ENCODE measurements at places on chromosomes 7 and 10. TPM values are rescaled to one million over a fixed set of nuclear protein-coding genes. Genes with fewer than 3 reads are reported as not detected.

TMEM140 gene
- total RNA-seq: 18.4 TPM

ADAMTS14 gene
- total RNA-seq: not detected

KCNH2 gene
- total RNA-seq: 32.7 TPM

SMKR1 gene
- 0.35 TPM for total RNA-seq

GPNMB gene
- 66.8 TPM for total RNA-seq

GOLGA7B gene
- not detected for total RNA-seq

PRPS1L1 gene
- total RNA-seq: not detected

BUB3 gene
- 156 TPM for total RNA-seq

CACNA2D1 gene
- 30.1 TPM for total RNA-seq

MYL10 gene
- not detected for total RNA-seq

SUFU gene
- 20.7 TPM for total RNA-seq

ACSL5 gene
- total RNA-seq: 7.4 TPM

GPR15LG gene
- total RNA-seq: not detected

H2BK1 gene
- total RNA-seq: not detected

PLEKHS1 gene
- total RNA-seq: 0.14 TPM

KCP gene
- total RNA-seq: 3.5 TPM

C10orf53 gene
- not detected for total RNA-seq

FGFR2 gene
- total RNA-seq: 157 TPM

PTF1A gene
- not detected for total RNA-seq

DRGX gene
- 0.14 TPM for total RNA-seq

P4HA1 gene
- 29.4 TPM for total RNA-seq

AKR1C8 gene
- total RNA-seq: not detected

FBXL13 gene
- total RNA-seq: 12.9 TPM

GIMAP2 gene
- total RNA-seq: 41.8 TPM

SCART1 gene
- 1.8 TPM for total RNA-seq

ARMC10 gene
- 47.0 TPM for total RNA-seq

BET1 gene
- total RNA-seq: 14.3 TPM

C7orf57 gene
- total RNA-seq: 0.76 TPM

KAZALD1 gene
- total RNA-seq: 6.3 TPM

OR2A7 gene
- not detected for total RNA-seq

OR9A2 gene
- not detected for total RNA-seq

ANKRD30A gene
- not detected for total RNA-seq

TAS2R3 gene
- total RNA-seq: not detected

MSMB gene
- not detected for total RNA-seq

PPP1R17 gene
- not detected for total RNA-seq

NRP1 gene
- total RNA-seq: 47.1 TPM

SHH gene
- 0.62 TPM for total RNA-seq

TMEM178B gene
- total RNA-seq: not detected

ANKRD7 gene
- 4.8 TPM for total RNA-seq

ASB13 gene
- 14.4 TPM for total RNA-seq

DCLRE1A gene
- total RNA-seq: 4.1 TPM

MMRN2 gene
- 53.6 TPM for total RNA-seq

CTAGE8 gene
- total RNA-seq: not detected

ARPC1A gene
- total RNA-seq: 76.5 TPM

CACNB2 gene
- 30.0 TPM for total RNA-seq

TMEM243 gene
- 14.1 TPM for total RNA-seq

CCDC172 gene
- not detected for total RNA-seq

TMEM184A gene
- total RNA-seq: 2.8 TPM

UCN3 gene
- total RNA-seq: not detected

ZNF248 gene
- 51.2 TPM for total RNA-seq

ITPRID1 gene
- not detected for total RNA-seq

ANKRD61 gene
- total RNA-seq: not detected

LHFPL3 gene
- not detected for total RNA-seq

TRIM74 gene
- 1.7 TPM for total RNA-seq

CTTNBP2 gene
- total RNA-seq: 87.9 TPM

CH25H gene
- total RNA-seq: not detected

FAM131B gene
- 10.6 TPM for total RNA-seq

TUBAL3 gene
- total RNA-seq: not detected

NUTM2B gene
- total RNA-seq: not detected

SH2D4B gene
- not detected for total RNA-seq

Data from uterus (tissue), 4 donors.